ENCODE measurements at places on chromosomes 5 and 9. TPM values are rescaled to one million over a fixed set of nuclear protein-coding genes. Genes with fewer than 3 reads are reported as not detected.
A peak's percentile ranks its signal among the peaks of the same experiment; 100 is the strongest.

Gene PDCD1LG2
- total RNA-seq = 4.7 TPM

Gene PCDHGC5
- 5.3 TPM for total RNA-seq

Gene POU5F2
- 1.8 TPM for total RNA-seq

Gene BSPRY
- not detected for total RNA-seq

Gene GZMA
- not detected for total RNA-seq

Gene BTNL9
- not detected for total RNA-seq

Gene LRRC19
- under 0.01 TPM for total RNA-seq

Gene C5orf24
- total RNA-seq = 48.3 TPM

Gene CD14
- 1.8 TPM for total RNA-seq

Gene KIF24
- 1.8 TPM for total RNA-seq

Gene CNTRL
- 7.1 TPM for total RNA-seq

Gene PKD2L2
- under 0.01 TPM for total RNA-seq

Gene FEM1C
- total RNA-seq = 17.1 TPM

Gene REEP5
- total RNA-seq = 38.0 TPM

Gene C6
- not detected for total RNA-seq

Gene SLC6A18
- not detected for total RNA-seq

- DNase-seq = peak; percentile 93
These were observed 709 bp downstream of the WHRN start for GRCh38 chr9:114504341-114505186.

DNA sequence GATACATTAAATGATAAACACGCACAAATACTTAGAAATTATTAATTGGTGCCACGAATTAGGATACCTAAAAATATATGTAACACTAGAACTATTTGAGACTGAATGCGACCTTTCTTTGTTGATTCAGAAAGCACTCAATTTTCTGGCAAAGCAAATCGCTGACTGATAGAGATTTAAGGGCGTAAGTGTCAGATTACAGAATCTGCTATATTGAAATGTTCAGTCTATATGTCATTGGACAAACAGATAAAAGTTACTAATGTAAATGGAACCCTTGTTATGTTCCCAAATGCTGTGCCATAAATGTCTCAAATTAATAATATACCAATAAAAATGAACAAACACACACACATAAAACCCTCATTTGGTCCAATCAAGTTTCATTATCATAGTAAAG, 137.9 kb downstream of the MPDZ start:
- DNase-seq = no peak

DNA sequence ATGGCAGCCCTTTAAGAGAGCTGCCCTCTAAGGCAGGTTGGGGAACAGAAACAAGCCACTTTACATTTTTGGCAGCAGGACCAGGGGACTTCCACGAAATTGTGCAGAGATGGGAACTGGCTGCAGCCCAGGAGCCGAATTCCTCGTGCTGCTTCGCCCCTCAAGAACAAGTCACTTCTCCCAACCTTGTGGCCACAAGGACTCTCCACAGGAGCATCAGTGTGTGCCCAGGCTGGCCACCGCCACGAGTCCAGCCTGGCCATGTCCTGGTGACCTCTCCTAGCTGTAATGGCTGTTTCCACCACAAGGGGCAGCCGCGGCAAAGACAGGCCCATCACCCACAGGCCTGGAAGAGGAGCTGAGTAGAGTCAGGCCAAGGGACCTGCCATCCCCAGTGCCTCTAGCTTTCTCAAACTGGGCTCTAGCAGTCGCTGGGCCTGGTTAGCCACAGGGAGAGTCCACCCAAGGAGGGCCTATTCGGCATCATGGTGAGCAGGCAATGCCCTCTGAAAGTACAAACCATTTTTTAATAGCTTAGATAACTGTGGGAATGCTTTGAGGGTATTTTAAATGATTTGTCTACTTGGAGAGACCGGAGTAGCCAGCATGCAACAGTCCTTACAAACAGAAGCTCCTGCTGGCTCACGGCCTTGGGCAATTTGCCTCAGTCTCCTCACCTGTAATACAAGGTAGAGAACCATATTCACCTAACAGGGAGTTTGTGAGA, 129.0 kb downstream of the COL23A1 start:
- peak; percentile 78 for DNase-seq

GRCh38 chr5:115626445-115626823, 598 bp upstream of the TMED7 start:
- peak; percentile 80 for DNase-seq

- no peak for DNase-seq
These were observed 2.3 kb upstream of the ACSL6 start for GRCh38 chr5:132013711-132014110.

- no peak for DNase-seq
These were observed 42.7 kb downstream of the ACER2 start for GRCh38 chr9:19451240-19452087.

GRCh38 chr5:156178117-156178516, 148.8 kb upstream of the SGCD start:
- no peak for DNase-seq

DNA sequence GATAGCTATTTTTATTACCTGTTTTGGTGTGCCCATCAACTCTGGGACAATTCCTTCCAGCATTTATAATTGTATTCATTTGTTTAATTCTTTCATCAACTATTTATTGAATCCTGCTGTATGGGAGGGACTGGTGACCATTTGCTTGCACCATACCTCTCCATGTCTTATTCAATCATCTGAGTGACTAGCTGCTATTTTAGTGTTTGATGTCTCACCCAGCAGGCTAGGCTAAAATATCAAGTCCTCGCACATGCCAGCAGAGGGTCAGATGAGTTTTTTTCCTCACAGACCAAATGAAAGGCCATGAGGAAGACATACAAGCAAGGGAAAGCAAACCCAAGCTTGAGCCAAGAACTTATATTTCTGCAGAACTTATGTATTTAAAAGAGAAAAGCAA, 63.9 kb downstream of the CETN3 start:
- DNase-seq = peak; percentile 29

- DNase-seq = no peak
These were observed 195.3 kb downstream of the BNC2 start for GRCh38 chr9:16675131-16675530.

- no peak for DNase-seq
These were observed 108.4 kb upstream of the DHFR start for GRCh38 chr5:80763211-80763610.

GRCh38 chr5:56360816-56361215, 127.7 kb upstream of the ANKRD55 start:
- no peak for DNase-seq

DNA sequence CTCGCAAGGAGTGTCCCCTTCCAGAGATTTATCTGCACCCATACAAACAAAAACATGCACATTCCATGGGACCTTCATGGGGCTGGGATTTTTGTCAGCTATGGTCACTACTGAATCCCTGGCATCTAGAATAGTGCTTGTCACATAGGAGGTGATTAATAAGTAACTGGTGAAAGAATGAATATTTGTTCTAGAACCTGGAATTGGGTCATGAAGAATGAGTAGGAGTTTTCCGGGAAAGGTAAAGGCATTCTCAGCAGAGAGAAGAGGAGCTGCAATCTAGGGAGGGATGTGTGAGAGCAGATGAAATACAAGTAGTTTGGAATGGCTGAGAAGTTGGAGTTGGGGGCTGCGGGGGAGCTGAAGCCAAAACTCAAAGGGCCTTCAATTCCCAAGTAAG, 2.8 kb upstream of the LMAN2 start:
- no peak for DNase-seq

GRCh38 chr9:16221366-16221765, 649.1 kb downstream of the BNC2 start:
- DNase-seq = no peak

DNA sequence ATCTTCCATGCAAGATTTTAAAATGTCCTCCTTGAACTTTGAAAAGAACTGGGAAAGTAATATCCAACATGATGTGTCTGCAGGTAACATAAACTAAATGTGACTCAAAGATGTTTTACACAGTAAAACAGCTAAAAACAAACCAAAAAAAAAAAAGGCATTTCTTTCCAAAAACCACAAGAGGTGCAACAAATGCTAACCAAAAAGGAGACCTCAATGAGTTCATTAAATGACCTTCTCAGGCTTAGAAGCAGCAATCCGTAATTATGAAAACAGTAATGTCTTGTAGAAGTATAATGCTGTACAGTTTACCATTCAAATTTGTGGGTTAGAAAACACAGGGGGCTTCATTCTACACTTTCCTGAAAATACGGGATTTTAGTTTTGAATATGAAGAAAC, 2.5 kb downstream of the RNF145 start:
- peak; percentile 79 for DNase-seq

DNA sequence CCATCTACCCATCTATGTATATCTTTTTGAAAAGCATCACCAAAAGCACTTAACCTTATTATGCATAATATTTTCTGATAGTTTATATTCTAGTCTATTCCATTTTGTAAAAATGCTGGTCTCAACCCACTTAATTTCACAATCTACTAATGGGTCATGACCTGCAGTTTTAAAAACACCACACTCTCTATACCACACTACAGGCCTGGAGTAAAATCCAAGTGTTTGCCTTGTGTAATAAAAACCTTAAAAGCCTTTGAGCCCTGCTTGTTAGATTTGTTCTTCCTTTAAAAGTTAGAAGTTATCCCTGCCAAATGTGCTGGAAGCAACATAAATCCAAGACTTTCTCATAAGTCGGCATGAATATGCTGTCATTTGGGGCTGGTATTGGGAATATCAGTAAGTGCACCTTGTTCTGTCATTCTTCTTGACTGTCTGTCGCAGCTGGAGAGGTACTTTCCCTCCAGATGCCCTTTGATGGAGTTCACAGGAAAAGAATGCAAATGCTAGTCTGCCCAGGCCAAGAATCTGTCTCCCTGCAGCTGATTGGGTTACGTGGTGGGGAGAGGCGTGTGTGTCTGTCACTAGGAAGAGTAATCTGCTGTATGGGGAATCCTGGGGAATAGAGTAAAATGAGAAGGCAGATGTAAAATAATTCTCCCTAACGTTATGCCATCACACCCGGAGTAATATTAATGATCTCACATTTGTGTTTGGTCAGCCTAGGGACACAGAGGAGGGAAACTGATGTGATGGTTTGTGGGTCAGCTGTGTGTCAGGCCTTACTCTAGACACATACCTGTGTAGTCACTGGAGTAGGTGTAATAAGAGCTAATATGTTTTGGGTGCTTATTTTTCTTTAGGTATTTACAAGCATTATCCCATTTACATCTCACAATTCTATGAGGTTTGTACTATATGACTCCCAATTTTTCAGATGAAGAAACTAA, 79.4 kb downstream of the ZNF366 start:
- DNase-seq = no peak

DNA sequence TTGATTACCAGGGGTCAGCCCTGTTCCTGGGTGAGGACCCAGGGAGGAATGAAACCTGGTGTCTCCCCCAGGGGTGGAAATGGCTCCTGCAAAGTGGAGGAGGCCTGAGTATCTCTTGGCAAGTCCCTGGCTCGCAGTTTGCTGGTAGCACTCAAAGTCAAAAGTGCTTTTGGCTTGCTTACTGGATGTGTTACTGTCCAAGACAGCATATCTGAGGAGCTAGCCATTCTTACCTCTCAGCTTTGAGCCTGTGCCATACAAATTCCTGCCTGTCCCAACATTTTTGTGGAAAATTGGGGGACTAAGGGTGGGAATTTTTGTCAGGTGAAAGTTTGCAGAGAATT, 9.9 kb downstream of the ZNF618 start:
- peak; percentile 59 for DNase-seq

DNA sequence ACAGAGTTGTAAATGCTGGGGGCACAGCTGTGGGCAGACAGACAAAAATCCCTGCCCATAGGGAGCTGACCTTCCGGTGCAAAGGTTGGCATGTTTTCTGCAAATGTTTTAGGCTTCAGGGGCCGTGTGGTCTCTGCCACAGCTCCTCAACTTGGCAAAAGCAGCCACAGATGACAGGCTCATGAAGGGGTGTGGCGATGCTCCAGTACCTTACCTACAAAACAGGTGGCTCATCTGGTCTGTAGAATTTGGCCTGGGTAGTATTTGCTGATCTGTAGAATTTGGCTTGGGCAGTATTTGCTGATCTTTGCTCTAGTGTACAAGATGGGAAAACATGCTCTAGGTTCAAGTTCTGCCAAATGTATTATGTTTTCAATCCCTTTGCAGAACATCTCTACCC, 283.9 kb downstream of the GADD45G start:
- DNase-seq = peak; percentile 19

DNA sequence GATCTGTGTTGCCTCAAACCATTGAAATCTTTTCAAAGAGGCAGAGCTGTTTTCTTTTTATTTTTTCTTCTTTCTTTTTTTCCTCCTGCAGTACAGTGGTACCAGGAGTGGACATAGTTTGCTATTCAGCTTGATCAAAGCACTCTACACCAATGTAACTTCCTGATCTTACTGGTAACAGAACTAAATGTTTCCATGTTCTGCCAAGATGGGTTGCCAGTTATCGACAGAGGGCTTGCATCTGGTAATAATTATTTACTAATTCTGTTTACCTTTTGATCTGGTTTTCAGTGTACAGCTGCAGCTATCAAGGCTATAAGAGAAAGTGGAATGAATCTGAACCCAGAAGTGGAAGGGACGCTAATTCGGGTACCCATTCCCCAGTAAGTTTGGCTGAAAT, 26.8 kb downstream of the MRRF start:
- no peak for DNase-seq

DNA sequence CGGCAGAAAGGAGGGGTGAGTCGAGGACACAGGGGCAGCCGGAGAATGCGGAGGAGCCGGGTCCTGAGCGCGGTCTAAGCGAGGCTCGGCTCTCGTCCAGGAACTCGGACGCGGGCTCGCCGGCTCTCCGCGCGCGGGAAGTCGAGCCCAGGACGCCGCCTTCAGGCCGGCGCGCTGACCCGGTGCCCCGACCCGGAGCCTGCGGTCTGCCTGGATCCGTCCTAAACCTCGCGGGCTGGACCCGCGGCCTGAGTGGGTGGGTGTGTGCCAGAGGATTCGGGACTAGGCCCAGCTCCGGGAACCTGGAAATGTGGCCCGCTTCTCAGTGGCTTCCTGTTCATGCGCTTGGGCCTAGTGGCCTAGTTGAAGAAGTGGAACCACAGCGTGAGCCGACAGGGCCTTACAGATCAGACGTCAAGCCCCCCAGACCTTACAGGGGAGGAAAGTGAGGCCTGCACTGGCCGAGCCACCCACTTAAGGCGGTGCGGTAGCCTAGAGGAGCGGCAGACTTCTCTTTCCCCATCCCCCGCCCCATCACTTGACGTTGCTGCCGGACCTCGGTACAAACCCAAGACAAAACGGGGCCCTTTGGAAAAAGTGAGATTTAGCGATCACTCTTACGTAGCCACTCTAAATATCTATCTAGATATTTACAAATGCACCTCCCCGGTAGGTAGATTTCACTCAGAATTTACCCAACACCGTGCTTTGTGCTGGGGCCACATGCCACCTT, 1.2 kb downstream of the CDKN2B-AS1 start:
- DNase-seq = peak; percentile 88

DNA sequence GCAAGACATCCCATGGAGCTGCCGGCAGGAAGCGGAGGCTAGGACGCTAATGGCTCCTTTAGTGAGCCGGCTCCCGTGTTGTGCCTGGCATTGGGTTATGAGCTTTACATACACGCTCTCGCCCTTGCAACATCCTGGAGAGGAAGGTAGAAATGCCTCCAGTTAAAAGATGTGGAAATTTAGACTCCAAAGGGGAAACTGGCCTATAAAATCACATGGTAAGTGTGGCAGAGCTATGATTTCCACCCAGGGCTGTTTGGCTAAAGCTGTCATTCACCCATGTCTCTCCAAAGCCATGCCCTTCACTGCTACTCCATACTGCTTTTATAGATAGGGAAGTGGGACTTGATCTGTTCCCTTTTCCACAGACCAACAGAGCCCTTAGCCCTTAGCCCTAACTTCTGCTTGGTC, 5.2 kb downstream of the GM2A start:
- DNase-seq = no peak

- DNase-seq = no peak
These were observed 19.3 kb downstream of the TYRP1 start for GRCh38 chr9:12712532-12712931.

GRCh38 chr9:91820949-91821880, 128.8 kb downstream of the ROR2 start:
- DNase-seq = no peak

GRCh38 chr5:56638061-56638621, 177.2 kb upstream of the MAP3K1 start:
- DNase-seq = no peak
